Fibroblast of villous mesenchyme (primary cell): ENCODE measurements at places on chromosomes 5 and 9.

DNA sequence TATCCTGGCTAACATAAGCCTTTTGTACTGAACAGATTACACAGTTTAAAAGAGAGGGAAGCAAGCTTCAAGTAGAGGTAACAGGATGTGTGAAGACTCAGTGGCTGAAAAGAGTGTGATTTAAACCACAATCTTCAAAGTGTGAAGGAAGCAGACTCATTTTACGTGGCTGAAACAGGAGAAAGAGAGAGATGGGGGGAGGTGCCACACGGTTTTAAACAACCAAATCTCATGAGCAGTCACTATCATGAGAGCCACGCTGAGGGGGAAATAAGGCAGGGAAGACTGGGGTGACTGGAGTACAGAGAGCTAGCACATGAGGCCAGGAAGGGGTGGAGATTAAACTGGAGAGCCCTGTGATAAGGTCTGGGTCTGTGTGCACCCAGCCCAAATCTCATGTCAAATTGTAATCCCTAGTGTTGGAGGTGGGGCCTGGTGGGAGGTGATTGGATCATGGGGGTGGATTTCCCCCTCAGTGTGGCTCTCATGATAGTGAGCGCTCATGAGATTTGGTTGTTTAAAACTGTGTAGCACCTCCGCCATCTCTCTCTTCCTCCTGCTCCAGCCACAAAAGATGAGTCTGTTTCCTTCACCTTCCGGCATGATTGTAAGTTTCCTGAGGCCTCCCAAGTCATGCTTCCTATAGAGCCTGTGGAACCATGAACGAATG is 318.6 kb upstream of the CD180 start:
- no peak for DNase-seq

DNA sequence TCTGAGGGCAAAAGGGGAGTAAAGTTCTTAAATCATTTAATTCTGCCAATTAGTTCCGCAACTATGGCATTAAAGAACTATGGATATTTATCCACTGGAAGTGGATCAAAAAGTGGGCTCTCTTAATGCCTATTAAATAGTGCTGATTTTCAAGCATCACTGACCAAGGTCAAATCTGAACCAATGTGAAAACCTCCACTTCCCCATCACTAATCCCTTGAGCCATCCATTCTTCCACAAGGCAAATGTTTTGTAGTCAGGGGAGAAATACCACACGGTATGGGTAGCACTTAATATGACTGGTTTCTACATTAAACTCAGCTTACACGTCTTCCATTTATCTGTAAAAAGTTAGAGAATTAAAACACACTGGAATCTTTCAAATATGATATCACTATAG is 57.6 kb downstream of the MLLT3 start:
- no peak for DNase-seq

- no peak for DNase-seq
Observed at GRCh38 chr9:15349892-15350761, 43.1 kb upstream of the TTC39B start.

GRCh38 chr9:112403614-112404201 is 23.8 kb downstream of the HSDL2 start:
- DNase-seq, result no peak

DNA sequence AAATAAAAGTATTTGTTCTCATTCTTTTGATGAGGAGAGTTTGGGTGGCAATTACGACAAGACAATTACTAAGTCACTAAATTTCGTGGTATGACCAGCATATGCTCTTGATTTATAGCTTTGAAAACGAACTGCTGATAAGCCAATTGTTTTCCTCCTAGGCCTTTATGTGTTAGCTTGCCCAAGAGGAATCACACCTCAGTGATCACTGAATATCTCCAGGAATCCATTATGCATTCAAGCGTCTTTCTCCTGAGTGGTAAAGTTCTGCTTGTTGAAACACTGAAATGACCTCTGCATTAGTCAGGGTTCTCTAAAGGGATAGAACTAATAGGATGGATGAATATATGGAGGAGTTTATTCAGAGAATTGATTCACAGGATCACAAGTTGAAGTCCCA is 677.7 kb upstream of the MEF2C start:
- no peak for DNase-seq

GRCh38 chr9:121299467-121300282 is 31.7 kb downstream of the GSN start:
- peak; percentile 60 for DNase-seq

DNA sequence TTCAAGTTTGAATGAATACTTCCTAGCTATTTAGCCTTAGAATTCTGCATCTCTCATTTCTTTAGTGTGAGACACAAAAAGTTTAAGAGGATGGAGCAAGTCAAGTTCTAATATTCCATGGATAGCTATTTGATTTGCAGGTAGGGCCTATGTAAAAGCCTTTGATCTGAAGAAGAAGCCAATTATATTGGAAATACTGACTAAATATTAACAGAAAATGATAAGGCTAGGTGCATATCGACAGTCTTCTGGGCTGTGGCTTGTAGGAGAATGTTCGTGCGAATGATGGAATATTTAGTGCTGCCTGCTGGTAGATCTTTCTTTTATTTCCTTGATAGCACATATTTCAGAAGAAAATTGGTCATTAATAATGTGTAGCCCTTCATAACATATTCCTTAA is at the start of gene LECT2:
Gene LECT2 (minus strand): TSS at position 85 of the 400 bp plus-strand sequence. CDS start 150 bp downstream, outside the sequence.
- no peak for DNase-seq

DNA sequence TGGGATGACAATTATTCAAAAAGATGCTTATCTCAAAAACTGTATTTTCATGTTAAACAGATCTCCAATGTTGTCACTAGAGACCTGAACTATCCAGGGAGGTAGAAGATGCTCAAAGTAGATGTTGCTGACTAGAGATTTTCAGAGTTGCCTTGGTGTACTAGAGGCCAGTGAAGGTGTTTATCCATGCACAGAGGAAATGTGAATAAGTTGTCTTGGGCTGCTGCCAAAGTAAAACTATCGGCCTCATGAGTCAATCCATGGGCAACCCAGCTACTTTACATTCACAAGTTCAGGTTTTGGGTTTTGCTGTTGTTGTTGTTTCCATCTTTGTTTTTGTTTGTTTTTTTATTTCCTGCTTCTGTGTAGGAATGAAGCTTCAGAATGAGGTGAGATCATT is 141.1 kb upstream of the RANBP3L start:
- DNase-seq, result peak; percentile 46

DNA sequence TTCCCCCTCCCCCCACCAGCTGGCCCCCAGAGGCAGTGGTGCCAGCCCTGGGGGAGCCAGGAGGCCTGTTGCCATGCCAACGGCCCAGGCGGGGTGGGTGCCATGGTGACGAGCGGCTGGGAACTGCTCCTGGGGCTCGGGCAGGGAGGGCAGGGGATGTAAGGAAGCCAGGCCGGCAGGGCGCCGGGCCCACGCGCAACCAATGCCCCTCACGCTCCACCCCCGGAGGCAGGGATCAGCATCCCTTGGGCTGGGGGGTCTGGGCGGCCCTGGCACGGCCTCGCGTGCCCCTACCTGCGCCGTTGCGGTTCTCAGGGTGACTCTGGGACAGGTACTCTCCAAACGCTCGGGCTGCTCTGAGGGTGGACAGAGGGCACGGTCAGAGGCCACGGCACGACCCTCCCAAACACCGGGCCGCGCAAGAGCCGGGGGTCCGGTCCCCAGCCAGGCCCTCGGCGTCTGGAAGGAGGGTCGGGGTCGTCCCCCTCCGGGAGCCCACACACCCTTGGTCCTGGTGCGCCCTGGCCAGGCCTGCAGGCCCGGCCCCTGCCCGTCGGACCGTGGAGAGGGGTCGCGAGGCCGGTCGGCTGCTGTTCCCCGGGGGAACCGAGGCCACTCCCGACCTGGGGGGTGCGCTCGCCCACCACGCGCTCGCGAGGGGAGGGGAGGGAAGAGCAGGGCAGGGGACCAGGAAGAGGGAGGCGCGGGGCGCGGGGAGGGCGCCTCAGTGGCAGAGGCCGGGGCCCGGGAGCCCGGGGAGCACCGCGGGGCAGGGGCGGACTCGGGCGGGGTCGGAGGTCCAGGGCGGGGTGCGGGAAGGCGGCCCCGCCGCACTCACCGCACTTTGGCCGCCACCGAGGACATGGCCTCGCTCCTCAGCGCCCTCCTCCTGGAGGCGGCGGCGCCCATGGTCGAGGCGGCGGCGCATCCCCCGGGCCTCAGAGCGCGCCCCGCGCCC is 661 bp downstream of the NSMF start:
- no peak for DNase-seq

GRCh38 chr5:52685566-52685965 is 102.2 kb upstream of the ITGA1 start:
- DNase-seq, result no peak

- no peak for DNase-seq
Observed at GRCh38 chr5:97544240-97544639, 361.2 kb upstream of the RIOK2 start.

DNA sequence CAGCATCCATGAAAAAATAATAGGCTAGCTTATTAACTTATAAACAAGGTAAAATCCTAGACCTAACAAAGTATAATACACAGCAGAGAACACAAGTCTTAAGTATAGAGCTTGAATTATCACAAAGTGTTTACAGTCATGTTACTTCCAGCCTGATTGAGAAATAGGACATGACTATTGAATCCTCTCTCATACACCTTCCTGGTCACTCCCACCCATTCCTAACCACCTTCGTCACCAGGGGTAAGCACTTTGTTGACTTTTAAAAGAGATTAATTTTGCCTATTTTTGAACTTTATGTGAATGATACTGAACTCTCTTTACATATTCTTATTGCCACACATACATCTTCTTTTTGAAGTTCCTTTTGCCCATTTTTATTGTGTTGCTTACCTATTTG is 325.8 kb downstream of the PJA2 start:
- DNase-seq, result no peak

- no peak for DNase-seq
Observed at GRCh38 chr9:68640421-68641089, 64.5 kb upstream of the PIP5K1B start.

DNA sequence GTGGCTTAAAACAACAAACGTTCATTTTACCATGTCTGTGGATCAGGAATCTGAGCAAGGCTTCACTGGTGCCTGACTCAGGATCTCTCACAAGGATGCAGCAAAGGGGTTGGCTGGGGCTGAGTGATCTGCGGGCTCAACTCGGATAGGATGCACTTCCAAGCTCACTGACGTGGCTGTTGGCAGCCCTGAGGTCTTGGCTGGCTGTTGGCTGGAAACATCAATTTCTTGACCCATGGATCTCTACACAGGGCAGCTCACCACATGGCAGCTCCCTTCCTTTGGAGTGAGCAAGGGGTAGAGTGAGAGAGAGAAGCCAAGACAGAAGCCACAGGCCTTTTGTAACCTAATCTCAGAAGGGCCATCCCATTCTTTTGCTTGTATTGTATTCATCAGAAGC is 202.1 kb downstream of the NXNL2 start:
- DNase-seq, result no peak

DNA sequence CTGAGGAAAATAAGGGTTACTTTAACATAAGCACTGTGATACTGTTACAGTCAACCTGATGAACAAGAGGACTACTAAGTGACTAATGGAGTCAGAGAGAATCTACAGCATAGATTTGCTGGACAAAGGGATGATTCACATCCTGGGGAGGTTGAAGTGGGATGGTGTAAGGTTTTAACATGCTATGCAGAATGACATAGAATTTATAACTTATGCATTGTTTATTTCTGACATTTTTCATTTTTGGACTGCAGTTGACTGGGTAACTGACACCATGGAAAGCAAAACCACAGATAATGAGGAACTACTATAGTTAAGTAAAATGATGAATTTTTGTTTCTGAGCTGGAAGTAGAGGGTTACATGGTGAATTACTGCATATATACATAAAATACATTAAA is 389.2 kb downstream of the MAT2B start:
- peak; percentile 19 for DNase-seq

DNA sequence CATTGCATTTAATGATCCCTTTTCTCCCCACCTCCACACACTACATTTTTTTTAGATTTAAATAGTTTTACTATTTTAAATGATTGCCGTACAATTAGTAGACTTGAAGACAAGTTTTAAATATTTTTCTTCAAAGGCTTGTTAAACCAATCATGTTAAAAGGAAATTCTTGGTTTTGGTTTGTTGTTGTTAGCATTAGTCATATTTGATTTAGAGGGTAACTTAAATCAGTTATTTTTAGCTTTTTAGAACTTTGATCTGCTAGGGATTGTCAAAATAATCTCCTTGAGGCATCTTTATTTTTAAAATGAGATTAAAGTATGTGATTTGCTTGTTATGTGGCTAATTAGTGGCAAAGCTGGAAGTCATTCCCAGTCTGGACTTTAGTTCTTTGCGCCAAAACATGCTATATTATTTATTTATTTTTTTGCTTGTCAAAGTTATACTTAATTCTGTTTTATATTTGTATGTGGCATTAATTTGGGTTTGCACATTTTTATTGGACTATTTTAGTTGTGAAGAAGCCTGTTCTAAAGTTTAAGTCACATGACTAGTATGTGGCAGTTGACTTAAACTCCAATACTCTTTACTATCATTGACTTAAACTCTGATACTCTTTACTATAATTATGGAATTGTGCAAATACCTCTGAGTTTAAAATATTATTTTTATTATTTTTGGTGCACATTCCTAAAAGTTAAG is 14.7 kb downstream of the ITGA1 start:
- DNase-seq, result no peak

GRCh38 chr5:105688227-105688792 is 1982.4 kb downstream of the EFNA5 start:
- DNase-seq, result no peak

- DNase-seq, result no peak
Observed at GRCh38 chr5:169050146-169050571, 250.8 kb downstream of the SLIT3 start.

DNA sequence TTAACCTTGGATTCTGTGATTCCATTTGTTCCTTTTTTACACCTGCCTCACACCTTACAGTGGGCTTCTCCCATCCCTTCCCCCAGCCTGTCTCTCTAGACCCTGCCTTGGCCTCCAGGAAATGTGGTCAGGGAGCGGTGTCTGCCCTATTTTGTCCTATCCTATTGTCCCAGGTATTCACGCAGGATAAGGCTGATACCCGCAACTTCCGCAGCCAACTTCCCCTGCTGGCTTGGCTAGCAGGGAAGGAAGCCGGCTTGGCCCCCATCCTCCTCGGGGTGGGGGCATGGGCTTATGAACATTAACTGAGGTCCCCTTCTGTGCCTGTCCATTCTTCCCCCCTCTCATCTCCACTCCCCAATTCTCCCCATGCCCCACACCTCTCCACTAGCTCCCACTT is 3.5 kb downstream of the CSF1R start:
- DNase-seq, result no peak

DNA sequence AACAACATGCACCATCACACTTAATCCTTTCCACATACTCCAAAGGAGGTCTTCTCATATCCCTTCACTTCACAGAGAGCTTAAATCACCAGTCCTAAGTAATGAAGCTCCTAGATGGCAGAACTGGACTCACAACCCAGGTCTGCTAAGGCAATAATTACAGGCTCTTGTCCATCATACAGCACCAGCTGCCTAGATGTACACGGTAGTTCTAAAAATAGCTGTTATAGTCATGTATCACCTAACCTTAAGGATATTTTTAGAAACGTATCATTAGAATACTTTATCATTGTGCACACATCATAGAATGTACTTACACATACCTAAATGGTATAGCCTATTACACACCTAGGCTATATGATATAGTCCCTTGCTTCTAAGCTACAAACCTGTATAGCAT is 644.6 kb upstream of the RGMB start:
- DNase-seq, result no peak
